H7 (cell line): ENCODE measurements at places on chromosomes 12 and 14.

DNA sequence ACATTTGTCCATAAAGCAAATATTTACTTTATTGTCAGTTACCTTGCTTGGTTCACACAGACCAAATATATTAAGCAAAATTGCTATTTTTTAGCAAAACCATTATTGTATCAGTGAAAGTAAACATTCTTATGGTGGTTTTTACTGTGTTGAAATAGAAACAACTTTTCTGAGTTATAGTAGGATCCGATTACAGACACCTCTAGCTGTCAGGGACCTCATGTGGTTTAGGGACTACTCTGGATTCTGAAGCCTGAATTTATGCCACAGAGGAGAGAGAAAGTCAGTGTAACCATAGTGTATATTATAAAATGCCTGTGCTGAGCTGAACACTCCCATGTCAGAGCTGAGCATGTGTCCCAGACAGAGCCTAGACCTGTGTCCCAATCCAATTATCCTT, 287.5 kb downstream of the FLRT2 start:
- no peak for DNase-seq

DNA sequence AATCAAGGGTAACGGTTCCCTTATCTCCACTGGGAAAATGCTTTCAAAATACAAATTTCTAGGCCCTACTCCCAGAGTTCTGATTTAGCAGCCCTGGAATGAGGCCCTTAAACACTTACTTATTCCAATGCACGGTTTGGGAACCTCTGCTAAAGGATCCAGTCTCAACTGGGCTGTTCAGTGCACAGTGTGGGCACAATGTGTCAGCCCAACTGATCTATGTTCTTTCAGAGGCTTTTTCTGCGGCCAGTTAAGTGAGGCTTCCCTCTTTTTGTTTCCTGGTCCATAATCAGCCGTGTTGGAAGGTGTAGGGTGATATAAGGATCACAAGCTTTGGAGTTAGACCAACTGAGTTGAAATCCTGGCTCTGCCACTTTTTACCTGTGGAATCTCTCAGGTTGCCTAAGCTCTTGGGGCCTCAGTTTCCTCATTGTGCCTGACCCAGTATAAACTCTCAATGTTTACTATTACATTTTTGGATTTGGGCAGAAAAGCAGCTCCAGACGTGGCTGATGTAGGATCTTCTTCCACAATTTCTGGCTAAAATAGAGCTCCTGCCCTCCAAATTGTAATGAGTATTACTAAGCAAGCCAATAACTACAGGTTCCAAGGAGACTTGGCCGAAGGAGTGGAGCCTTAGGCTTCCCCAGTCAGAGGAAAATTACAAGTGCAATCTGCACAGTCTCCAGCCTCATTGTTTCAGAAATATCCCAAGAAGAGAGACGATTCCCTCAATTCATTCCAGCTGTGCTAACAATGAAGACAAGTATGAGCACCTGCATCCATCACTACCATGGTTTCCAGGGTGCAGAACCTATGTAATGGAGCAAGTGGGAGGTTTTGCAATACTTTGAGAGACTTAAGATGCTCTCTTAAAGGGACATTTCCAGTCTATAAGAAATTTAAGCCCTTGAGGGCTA, 2.3 kb upstream of the ANGEL1 start:
- DNase-seq = no peak

GRCh38 chr12:126384026-126384564, 1318.9 kb downstream of the AACS start:
- peak; percentile 13 for DNase-seq

DNA sequence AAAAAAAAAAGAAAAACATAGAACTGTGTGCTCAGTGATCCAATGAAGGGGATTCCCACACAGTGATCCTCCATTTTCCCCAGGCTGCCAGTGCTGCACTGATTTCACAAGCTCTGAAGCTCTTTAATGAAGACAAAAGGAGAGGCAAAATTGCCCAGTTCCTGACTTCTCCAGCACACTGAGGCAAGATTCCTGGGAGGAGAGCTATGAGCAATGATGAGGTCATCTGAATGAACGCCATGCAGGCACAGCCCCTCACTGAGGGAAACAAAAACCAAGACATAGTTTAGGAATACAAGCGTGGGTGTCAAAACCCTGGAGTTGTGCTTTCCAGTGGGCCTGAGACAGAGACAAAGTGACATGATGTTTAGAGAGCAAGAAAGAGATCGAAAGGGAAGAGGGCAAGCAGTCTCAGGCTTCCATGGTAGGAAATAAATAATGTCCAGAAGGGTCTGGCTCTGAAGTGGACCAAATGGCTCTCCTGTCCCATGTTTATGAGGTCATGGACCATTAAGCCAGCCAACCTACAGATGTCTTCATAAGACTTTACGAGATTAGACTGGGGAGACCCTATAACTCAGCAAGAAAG, 40.9 kb upstream of the SMUG1 start:
- no peak for DNase-seq

DNA sequence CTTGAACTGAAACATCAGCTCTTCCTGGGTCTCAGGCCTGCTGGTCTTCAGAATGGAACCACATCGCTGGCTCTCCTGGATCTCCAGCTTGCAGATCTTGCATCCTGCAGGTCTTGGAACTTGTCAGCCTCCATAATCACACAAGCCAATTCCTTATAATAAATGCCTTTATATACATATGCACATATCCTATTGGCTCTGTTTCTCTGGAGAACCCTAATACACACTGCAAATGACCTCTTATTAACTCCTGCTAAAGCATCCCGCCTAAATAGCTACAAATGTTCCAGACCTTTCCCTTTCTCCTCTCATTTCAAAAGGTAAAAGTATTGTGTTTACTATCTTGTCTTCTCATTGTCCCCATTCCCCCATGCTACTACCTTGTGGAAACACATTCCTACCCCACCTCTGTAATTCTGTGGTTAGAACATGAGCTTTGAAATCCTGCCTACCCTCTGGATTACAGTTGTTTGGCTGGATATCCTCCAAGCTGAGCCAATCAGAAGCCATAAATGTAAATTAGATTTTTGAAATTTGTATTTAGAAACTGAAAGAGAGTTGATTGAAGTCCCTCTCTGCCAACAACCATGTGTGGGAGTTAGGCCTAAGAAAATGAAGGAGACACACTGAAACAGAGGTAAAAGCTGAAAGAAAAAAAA, 58.1 kb downstream of the ANKS1B start:
- DNase-seq = no peak

GRCh38 chr14:37597914-37598746, 2.7 kb downstream of the TTC6 start:
- DNase-seq = peak; percentile 80

- peak; percentile 97 for DNase-seq
These were observed at the start of the genes LYSET and MOAP1 for GRCh38 chr14:93184391-93185348. Gene LYSET (plus strand): TSS chr14:93185317. CDS start chr14:93185406, 89 bp downstream. Gene MOAP1 (minus strand): TSS chr14:93184897. CDS start chr14:93184242, 655 bp downstream.

DNA sequence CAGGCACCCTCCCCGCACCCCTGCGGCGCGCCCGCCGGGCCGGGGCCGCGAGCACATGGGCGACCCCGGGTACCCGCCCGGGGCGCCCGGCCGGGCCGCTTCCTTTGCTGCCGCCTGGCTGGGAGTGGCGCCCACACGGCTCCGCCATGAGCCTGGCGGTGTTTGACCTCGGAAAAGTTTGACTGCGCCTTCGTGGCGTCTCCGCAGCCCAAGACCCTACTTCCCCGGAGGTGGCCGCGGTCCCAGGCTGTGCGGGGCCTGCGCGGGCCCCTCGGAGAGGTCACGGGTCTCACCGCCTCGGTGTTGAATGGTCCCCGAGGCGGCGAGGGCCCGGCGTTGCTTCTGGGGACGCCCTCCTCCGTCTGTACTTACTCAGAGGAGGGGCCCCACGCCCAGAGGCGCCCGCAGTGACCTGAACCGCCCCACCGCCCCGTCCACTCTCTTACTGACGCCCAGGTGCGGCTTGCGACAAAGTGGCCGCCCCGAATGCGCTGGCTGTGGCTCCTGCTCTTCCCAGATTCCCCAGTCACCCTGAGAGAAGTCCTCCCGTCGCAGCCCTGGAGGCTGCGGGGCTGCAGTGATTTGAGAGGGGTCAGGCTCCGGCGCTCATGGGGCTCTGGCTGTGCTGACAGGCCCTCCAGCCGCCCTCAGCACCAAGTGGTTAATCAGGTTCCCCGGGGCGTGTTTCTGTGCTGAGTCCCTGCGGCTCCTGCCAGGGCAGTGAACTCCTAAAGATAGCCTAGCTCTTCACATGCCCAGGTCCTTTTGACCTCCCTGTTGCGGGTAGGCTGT, 5.8 kb downstream of the KMT5A start:
- DNase-seq = peak; percentile 88

GRCh38 chr14:61582815-61583214, 112.5 kb upstream of the HIF1A start:
- DNase-seq = no peak
